NCI-H1417 treated with DMSO at 0.1 percent for 48 hours (cell line): ENCODE measurements at places on chromosomes 3 and 15.

GRCh38 chr15:51718219-51718618, 19.2 kb downstream of the LYSMD2 start:
- no peak for DNase-seq

GRCh38 chr3:13110678-13111116, 37.5 kb upstream of the IQSEC1 start:
- no peak for DNase-seq

DNA sequence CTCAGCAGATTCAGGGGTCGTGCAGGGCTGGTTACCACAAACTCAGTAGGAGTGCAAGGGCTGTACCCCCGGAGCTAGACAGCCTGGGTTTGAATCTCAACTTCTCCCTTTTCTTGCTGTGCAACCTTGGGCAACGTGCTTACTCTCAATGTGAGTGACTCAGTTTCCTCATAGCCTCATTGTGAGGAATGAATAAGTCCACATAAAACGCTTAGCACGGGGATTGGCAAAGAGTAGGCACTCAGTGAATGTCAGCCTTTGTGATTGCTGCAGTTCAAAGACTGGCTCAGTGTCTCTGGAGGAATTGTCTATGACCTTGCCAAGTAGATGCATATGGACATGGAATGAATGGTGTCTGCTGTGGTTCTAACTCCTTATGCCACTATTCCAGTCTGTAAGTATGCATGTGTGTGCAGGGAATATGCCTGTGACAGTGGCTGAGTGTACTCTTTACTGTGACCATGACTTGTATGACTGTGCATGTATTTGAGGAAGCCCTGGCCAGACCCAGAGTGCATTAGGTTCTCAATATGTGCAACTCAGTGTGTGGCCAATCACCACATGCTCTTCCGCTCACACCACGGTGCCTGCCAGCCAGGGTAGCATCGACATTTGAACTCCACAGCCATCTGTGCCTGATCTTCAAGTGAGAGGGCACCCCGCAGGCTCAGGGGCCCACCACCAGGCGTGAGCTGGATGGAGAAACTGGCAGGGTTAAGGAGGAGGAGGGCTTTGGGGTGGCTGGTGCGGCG, 900 bp upstream of the HYAL3 start:
- no peak for DNase-seq

- no peak for DNase-seq
These were observed 31.4 kb downstream of the ARIH2 start for GRCh38 chr3:48950051-48950450.

- no peak for DNase-seq
These were observed 39.6 kb upstream of the PDCD6IP start for GRCh38 chr3:33758864-33759263.

DNA sequence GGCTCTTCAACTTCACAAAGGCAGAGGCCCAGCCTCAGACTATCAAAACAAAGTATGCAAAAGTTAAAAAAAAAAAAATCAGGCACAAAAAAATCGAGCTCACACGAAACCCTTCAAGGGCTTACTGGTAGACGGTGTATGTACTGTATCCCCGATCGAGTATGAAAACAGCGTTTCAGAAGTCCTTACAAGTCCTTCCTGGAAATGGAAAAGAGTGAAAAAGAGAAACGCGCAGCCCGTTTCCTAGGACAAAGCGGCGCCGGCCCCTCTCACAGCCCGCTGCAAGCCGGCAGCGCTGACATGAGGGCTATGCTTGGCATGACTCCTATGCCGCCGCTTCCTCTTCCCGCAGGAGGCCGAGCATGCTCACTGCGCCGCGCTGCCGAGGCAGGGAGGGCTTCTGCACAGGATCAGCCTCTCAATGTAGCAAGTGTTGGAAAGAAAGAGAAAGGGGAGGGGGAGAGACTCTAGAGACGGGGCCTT, at the start of gene VGLL4:
TSS of gene VGLL4 (minus strand) at position 311 of the 483 bp plus-strand sequence. CDS start 397 bp downstream, outside the sequence.
- DNase-seq = no peak

GRCh38 chr3:110393941-110394340, 677.7 kb upstream of the NECTIN3 start:
- no peak for DNase-seq

DNA sequence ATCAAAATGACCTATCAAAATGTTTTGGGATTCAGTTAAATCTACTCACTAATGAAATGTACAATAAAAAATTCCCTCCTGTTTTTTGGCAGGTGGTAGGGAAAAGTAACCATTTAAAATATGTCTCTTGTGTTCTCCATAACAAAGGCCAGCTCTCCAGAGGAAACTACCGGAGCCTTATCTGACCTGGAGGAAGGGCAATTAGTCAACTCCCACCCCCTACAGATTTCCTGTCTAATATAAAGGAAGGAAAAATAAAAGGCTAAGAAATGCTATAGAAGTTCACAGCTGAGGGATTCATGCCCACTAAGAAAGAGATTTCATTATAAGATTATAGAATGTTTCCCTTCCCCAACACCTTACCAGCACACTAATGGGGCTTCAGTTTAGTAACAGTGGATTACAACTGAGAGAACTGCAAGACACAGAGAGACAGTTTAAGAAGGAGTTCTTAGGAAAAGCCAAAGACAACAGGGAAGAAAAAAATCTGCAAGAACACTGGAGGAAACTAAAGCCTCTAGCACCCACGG, 376.5 kb upstream of the KCNMB2 start:
- no peak for DNase-seq

- no peak for DNase-seq
These were observed 47.1 kb downstream of the KLF15 start for GRCh38 chr3:126309861-126310655.

GRCh38 chr3:77232557-77232956, 192.7 kb downstream of the ROBO2 start:
- no peak for DNase-seq
